ENCODE measurements at places on chromosomes 16 and 17. TPM values are rescaled to one million over a fixed set of nuclear protein-coding genes. Genes with fewer than 3 reads are reported as not detected.
A peak's percentile ranks its signal among the peaks of the same experiment; 100 is the strongest.

DNA sequence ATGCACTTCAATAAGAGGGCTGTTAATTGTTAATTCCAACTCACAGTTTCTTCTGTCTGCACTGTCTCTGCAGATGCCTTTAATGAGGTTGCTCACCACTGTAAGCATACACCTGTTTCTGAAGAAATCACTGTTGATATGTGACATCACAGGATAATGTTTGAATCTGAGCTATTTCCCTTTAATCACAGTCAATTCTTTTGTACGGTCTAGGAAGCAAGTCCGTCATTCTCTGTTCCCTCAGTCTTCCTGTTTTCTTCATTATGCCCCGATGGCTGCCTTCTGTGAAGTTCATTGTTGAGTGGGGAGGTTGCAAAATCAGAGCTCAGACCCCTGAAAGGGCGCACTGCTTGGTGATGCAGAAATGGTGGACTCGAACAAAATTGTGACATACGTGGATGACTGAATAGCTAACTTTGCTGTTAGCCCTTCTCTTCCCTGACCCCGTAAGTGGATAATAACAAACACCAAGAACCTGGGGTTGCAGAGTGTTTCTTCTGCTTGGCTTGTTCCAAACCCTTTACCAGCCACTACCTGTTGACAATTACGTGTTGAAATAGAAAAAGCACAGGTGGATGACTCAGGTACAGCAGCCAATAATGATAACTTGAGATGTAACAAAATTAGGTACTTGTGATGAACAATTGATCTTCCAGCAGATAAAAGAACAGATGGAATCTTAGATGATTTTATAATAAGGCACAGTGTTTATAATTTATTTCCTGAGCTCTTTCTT is 71.9 kb upstream of the AXIN2 start:
- no peaks in the 10 kb centered on the region for H3K36me3 ChIP-seq
- DNase-seq, result no peak
- H3K4me1 ChIP-seq, result no peaks in the 10 kb centered on the region
- no peaks in the 10 kb centered on the region for H3K27me3 ChIP-seq
- no peak overlapping the region for H3K27ac ChIP-seq

DNA sequence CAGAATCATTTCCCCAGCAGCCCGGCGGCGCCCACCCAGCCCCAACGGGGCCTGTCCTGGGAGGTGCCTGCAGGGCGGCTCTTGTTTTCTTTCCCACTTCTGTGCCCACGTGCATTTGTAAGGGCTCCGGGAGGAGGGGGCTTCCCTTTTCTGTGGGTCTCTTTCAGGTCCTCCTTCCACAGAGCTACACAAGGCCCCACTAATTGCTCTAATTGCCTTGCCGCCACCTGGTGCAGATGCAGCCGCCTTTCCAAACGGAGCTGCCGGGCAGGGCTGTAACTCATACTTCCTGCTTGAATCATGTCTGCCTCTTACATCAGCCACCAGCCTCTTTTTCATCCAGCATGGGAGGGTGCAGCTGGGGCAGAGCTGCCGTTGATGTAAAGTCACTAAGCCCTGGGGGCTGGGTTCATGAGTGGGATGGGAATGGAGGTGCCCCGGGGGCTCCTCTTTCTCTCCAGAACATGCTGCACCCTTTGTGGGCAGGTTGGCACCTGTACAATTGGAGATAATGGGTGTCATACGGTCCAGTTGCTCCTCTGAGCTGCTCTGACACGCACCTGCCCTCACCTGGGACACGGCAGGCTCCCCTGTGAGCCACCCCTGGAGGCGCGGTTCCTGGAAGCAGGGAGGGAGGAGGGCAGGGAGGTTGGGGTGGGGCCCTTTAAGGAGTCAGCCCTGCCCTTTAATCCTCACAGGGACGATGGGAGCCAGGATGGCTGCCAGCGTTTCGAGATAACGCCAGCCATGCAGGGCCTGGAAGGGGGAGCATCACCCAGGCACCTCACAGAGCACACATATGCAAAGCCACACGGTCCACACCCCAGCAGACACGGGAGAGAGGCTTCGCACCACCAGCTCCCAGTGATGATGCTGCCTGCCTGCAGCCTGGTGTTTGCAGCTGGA is 41.1 kb upstream of the KLHDC4 start:
- DNase-seq, result peak; percentile 81
- H3K4me1 ChIP-seq, result peaks cover 36% of the 10 kb centered on the region
- no peaks in the 10 kb centered on the region for H3K27me3 ChIP-seq
- H3K27ac ChIP-seq, result no peak overlapping the region
- H3K36me3 ChIP-seq, result no peaks in the 10 kb centered on the region
- H3K4me3 ChIP-seq, result no peak overlapping the region

KRT25 gene
- not detected for total RNA-seq

- no peak overlapping the region for H3K4me3 ChIP-seq
- peaks cover 8% of the 10 kb centered on the region for H3K27me3 ChIP-seq
- H3K27ac ChIP-seq, result no peak overlapping the region
- no peak for DNase-seq
- H3K4me1 ChIP-seq, result no peaks in the 10 kb centered on the region
Observed at GRCh38 chr16:1019231-1020090, 37.9 kb downstream of the SOX8 start.

GRCh38 chr17:49123061-49123460 is 9.5 kb upstream of the B4GALNT2 start:
- DNase-seq, result no peak
- no peaks in the 10 kb centered on the region for H3K4me1 ChIP-seq
- H3K27ac ChIP-seq, result no peak overlapping the region
- no peak overlapping the region for H3K4me3 ChIP-seq
- peaks cover 4% of the 10 kb centered on the region for H3K27me3 ChIP-seq
- H3K36me3 ChIP-seq, result no peaks in the 10 kb centered on the region

All from spleen (tissue), 13 donors.